ENCODE measurements at places on chromosomes 2 and 18. TPM values are rescaled to one million over a fixed set of nuclear protein-coding genes. Genes with fewer than 3 reads are reported as not detected.

GRCh38 chr18:34921811-34922385 lies 119.3 kb upstream of the MAPRE2 start:
- no peak for DNase-seq

DNA sequence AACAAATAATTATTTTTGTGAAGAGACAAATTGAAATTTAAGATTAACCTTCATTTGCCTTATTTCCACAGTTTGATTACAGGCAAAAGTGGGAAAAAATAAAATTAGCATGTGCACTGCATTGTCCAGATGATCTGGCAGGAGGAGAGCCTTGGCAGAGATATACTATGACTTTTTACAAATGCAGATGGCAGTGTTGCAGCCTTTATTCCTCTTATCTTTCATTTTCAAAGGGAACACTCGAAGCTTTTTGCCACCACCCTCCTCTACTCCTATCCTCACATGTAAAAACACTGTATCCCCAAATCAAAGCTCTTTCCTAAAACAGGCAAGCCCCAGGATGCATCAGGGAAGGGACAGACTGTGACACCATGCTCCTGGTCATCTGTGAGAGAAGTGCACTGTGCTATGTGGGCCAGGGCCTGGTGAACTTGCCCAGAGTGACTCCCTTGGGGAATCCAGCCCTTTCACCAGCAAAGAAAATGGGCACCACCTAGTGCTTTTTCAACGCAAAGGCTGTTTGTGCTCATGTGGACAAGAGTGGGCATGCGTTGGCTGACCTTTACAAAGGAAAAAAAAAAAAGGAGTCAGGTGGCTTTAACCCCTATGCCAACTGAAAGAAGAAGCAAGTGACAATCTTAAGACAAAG lies 74.7 kb upstream of the ETAA1 start:
- no peak for DNase-seq

- no peak for DNase-seq
These were observed 2.8 kb upstream of the TANC1 start for GRCh38 chr2:158965641-158966040.

- no peak for DNase-seq
These were observed 88.8 kb downstream of the VWA3B start for GRCh38 chr2:98175811-98176210.

DNA sequence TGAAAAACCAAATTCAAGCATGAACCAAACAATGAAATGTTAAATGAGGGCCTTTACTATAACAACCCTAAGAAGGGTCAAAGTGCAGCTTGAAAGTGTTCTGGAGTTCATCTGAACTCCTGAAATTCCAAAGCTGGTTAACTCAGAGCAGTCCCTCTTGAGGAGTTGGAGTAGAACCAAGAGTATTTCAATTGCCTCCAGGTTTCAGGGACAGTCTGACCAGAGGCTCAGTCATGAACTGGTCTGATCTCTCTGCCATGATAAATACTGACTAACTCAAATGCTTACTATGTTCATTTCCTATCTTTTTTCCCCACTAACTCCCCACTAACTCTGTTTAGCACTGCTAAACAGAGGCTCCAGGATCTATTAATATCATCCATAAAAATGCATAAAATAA lies 2.7 kb downstream of the STARD7 start:
- DNase-seq, result no peak

GRCh38 chr2:160576054-160576499 lies 82.5 kb upstream of the RBMS1 start:
- DNase-seq, result no peak

GRCh38 chr18:452816-453215 lies 47.7 kb downstream of the COLEC12 start:
- no peak for DNase-seq

- no peak for DNase-seq
These were observed 1.4 kb downstream of the RNF138 start for GRCh38 chr18:32093102-32093511.

- no peak for DNase-seq
These were observed 12.6 kb upstream of the SEC11C start for GRCh38 chr18:59127047-59127446.

GRCh38 chr2:153077311-153077710 lies 358.9 kb downstream of the ARL6IP6 start:
- no peak for DNase-seq

DNA sequence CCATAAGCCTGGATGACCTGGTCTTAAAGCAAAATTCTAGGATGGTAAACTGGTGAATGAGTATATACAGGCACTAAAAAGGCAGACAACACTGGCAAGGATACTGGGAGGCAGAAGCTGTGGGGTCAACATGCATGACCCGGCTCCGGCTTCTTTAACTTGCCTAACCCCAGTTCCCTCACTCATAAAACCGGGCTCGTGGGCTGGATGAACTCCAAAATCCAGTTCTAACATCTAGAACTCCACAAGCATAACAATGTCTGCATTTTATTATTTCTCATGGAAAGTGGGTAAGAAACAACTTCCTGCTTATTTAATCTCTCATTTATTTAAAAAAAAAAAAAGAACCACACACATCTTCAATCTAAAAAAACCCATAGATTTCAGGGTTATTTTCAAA lies 57.3 kb downstream of the FARSB start:
- DNase-seq, result no peak

GRCh38 chr2:69086466-69086865 lies 73.5 kb downstream of the ANTXR1 start:
- DNase-seq, result no peak

DNA sequence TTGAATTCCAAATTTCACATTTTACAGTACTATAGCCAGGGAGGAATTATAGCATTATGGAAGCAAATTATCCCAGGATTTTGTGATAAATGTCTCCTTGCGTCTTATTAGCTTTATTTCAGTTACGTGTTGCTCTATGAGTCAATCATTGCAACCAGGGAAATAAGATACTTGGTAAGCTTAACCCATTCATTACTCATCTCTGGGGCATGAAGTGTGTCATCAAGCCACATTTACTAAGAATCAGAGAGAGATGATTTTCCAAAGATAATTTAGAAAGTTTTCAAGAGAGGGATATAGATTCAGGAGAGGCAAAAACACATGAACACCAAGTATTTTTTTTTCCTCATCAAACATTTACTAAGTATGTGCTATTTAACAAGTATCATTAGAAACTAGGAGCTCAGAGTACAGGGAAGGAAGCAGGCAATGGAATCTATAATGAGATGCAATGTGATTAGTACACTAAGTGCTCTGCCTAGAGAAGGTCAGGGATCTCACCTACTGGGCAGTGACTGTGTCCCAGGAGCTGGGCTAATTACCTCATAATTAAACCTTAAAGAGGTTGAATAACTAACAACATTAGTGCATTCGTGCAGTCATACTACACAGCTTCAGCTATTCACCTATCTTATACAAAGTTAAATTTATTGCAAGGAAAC lies 217.8 kb upstream of the NXPH2 start:
- DNase-seq, result no peak

DNA sequence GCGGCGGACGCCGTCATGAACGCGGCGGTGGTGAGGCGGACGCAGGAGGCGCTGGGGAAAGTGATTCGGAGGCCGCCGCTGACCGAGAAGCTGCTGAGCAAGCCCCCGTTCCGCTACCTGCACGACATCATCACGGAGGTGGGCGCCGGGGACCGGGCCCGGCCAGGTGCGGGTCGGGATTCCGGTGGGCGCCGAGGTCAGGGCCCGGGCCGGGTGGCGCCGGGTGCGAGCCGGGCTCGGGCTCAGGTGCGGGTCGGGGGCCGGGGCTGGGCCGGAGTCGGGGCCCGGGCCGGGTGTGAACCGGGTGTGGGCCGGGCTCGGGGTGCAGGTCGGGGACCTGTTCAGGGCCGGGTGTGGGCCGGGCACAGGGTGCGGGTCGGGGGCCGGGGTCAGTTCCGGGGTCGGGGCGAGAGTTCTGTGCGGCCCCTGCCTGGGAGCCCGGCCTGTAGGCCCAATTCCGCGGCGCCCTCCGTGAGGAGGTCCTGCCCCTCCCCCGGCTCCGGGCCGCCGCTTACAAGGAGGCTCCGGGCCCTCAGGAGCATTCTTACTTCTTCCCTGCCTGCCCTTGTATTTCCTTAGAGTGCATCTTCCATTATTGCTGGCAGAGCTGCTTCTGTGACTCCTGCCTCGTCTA lies 447 bp downstream of the TRAF3IP1 start:
- DNase-seq, result no peak

GRCh38 chr18:78731016-78731397 lies 248.6 kb upstream of the SALL3 start:
- no peak for DNase-seq

- DNase-seq, result no peak
These were observed 165.6 kb downstream of the TMEFF2 start for GRCh38 chr2:192029089-192029488.

DNA sequence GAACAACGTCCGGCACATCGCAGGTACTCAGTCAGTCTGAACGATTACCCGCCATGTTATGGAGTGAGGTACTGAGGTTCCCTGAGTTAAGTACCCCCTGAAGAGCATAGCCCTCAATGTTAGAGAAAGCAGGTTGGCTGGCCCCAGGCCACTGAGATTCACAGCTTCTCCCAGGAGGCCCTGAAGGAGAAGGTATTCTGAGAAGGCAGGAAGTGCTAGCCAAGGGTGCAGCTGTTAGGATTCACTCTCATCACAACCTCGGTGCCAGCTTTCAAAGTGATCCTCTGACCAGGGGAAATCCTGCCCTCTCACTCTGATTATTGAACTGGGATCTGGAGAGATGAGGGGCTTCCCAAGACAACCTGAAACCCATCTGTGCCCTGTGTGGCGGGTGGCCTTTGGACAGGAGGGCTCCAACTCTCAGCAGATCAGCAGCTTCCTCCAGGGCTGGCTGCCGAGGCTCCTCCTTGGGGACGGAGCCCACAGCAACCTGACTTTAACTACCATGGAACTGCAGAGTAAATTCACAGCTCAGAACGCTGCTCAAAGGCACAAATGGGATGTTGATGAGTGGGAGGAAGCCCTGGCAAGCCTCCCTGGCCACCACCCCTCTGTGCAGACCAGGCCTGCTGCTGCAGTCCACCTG lies 7.8 kb downstream of the EHD3 start:
- DNase-seq, result no peak

DNA sequence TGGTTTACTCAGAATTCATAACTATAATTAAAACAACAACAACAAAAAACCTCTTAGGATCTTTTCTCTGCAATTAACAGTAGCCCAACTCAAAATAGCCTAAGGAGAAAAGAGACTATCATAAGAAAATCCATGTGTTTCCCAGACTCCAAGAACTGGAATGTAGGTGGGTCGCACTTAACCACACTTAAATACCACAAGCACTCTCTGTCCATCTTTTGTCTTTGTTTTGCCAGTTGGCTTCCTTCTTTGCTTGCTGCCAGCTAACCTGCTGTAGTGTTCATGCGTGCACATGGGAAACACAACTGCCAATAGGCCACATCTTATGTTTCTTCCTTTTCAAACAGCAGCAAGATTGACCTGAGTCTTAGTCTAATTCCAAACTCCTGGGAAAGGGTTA lies 24.1 kb upstream of the ACVR1 start:
- DNase-seq, result no peak

GRCh38 chr18:22166069-22166950 lies 3.1 kb upstream of the GATA6 start:
- no peak for DNase-seq

GRCh38 chr2:51920509-51920908 lies 888.6 kb upstream of the NRXN1 start:
- no peak for DNase-seq

DNA sequence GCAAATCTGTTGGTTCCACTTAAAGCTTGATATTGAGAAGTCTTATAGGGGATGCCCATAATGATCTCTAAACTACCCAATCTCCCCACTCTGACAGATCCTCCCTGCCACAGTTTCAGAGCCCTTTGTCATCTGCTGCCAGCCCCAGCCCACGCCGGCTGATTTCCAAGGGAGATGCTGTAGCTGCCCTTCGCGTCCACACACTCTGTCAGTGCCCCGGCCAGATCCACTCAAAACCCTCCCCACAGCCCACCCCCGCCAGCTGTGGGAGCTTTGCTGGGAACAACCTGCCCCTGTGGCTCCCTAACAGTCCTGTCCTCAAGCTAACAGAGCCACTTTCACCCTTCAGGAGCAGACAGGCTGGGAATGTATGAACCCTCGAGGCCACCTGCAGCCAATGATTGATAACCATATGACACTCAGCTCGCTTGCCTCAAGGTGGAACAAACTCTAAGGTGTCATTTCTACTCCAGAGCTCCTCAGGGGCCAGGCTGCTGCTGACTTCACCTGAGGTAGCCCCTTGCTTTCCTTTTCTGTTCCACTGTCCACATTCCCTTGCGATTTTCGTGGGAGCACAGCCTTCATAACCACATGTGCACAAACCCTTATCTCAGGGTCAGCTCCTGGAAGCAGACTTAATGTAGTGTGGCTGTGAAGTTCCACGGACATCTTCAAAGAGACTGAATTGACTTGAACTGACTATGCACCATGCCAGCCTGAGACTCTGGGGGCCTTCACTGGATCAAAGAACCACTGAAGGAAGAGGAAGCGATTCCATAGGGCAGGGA lies 92.6 kb upstream of the LGALSL start:
- DNase-seq, result no peak

DNA sequence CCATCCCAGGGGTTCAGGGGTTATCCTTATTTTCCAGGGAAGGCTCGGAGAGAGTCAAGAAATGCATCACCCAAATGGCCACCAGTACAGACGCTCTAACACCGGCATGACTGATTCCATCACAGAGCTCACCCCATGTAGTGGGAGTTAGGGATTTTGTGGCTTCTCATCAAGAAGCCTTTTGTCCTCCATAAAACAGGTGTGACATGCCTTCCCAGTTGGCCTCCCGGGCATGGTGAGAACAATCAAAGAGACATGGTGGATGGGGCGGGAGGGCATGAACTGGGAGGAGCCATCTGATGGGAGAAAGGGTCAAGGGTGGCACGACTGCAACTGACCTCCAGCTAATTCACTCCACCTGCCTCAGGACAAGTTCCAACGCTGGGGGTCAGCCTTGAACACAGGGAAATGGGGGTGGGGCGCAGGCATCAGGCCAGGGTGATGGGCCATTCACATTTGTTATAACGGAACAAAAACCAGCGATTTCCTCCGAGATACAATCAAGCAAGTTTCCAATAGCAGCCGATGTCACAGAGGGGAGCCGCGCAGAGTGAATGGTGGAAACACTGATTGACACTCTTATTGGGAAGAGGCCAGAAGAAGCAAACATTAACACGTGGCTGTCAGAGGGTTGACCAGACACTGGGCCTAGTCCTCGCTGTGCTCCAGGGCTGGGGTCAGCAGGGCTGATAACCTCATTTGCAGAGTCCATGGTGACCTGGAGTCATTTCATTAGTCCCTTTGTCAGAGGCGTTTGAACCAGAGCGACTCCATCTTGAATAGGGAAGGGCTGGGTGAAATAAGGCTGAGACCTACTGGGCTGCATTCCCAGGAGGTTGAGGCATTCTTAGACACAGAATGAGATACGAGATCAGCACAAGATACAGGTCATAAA lies 80.5 kb upstream of the HPCAL1 start:
- no peak for DNase-seq

Gene POU3F3
- polyA plus RNA-seq, result not detected

Gene SERPINB7
- not detected for polyA plus RNA-seq

Gene EGR4
- polyA plus RNA-seq, result not detected

Gene TUBA3D
- polyA plus RNA-seq, result 0.37 TPM

Gene IL1B
- polyA plus RNA-seq, result 0.47 TPM

Gene ERICH2
- polyA plus RNA-seq, result not detected

Gene INHBB
- not detected for polyA plus RNA-seq

Gene PSMA8
- not detected for polyA plus RNA-seq

Gene HOXD8
- not detected for polyA plus RNA-seq

Data from GM12878 (cell line).